ENCODE measurements at places on chromosomes 7 and 10.

- DNase-seq = no peak
Measured at GRCh38 chr7:15604166-15604565, 42.4 kb upstream of the AGMO start.

- no peak for DNase-seq
Measured at GRCh38 chr7:80631421-80631820, 7.0 kb upstream of the CD36 start.

DNA sequence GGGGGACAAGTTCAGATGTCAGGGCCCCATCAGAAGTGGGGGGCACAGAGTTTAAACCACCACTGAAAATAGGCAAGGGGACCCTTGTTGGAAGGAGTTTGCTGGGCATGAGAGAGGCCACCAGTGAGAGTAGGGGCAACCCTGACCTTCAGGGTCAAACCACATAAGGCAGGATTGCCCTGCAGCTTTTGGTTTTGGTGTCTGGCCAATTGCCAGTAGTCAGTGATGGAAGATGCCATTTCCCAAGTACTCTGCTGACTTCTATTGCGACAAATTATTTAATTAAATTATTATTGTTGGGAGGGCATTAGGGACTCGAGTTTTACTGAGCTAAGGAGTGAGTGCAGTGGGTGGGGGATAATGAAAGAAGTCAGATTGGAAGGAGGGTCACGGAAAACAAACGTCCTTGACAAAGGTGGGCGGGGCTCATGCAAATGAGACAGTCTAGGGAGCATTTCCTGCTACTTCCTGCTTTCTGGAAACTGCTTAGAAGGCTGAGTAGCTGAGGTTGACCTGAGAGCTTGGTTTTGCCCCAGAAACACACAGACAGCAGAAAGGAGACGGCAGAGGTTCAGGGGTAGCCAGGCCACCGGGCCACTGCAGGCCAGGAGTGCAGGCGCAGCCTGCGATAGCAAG is 74.2 kb upstream of the ANLN start:
- no peak for DNase-seq

- DNase-seq = no peak
Measured at GRCh38 chr10:76278811-76279460, 847.5 kb downstream of the LRMDA start.

DNA sequence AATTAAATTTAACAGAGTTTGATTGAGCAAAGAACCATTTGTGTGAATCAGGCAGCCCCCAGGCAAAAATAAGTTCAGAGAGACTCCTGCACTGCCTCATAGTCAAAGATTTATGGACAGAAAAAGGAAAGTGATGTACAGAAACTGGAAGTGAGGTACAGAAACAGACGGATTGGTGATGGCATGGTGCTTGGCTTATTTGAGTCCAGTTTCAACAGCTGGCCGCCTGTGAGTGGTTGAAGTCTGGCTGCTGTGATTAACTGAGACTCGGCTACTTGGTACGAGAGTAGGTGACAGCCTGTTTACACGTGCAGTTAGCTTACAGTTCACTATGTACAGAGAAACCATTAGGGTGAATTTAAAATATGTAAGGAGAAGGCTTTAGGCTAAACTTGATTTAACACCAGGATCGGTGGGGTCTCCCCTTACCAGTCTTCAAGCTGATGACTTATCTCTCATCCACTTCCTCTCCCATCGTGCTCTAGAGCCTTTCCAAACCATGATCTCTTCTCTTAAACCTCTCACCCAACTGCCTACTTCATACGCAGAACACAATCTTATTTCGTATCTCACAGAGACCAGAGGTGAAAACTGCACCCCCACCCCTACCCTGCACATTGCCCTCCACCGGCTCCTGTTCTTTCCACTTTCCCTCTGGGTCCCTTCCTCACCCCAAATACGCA is 5.0 kb upstream of the MSMB start:
- DNase-seq = no peak

- DNase-seq = no peak
Measured at GRCh38 chr7:80277434-80278427, 143.1 kb downstream of the GNAI1 start.

DNA sequence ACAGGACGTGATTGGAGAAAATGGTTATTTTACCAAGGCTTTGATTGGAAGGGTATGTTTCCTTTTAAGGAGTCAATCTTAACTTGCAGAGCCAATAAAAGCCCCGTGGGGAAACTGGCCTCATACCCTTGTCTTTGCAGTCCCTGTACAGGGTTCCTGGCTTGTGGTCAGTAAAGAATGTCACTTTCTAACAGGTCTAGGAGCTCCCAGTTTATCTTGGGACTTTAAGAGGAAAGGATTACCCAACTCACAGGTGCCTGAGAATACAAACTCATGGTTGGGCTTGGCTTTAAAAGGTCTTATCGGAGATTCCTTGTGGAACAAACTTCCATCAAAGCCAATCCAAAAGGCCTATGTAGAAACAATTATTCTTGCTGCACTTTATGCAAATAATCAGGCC is 221.8 kb downstream of the PHF14 start:
- DNase-seq = no peak
